ENCODE measurements at places on chromosomes 4 and X. TPM values are rescaled to one million over a fixed set of nuclear protein-coding genes. Genes with fewer than 3 reads are reported as not detected.

The ERCC6L gene
- 12.4 TPM for total RNA-seq

The MAGEA6 gene
- total RNA-seq, result 13.3 TPM

The HELT gene
- total RNA-seq, result not detected

The SMR3B gene
- not detected for total RNA-seq

The GLRA2 gene
- not detected for total RNA-seq

The ANK2 gene
- total RNA-seq, result 0.52 TPM

The PPP2R2C gene
- total RNA-seq, result 35.6 TPM

The IL3RA gene
- total RNA-seq, result 0.27 TPM

The HSFX1 gene
- 0.42 TPM for total RNA-seq

The UGT8 gene
- total RNA-seq, result 0.10 TPM

The MAGED4B gene
- total RNA-seq, result 10.0 TPM

The PAGE1 gene
- total RNA-seq, result not detected

The UGT2A1 gene
- total RNA-seq, result not detected

The SCRG1 gene
- not detected for total RNA-seq

The DKK2 gene
- total RNA-seq, result not detected

The FAM3A gene
- 34.7 TPM for total RNA-seq

Measured in A549 treated with dexamethasone at 1 μM for 4 hours (cell line).